AG04449 (cell line): ENCODE measurements at places on chromosomes 3 and 15.

- no peak for DNase-seq
Measured at GRCh38 chr3:13305623-13306022, 114.5 kb downstream of the NUP210 start.

GRCh38 chr15:37582852-37583251 lies 351.6 kb upstream of the TMCO5A start:
- no peak for DNase-seq

- DNase-seq = no peak
Measured at GRCh38 chr3:195762249-195762585, 41.4 kb downstream of the MUC20 start.

DNA sequence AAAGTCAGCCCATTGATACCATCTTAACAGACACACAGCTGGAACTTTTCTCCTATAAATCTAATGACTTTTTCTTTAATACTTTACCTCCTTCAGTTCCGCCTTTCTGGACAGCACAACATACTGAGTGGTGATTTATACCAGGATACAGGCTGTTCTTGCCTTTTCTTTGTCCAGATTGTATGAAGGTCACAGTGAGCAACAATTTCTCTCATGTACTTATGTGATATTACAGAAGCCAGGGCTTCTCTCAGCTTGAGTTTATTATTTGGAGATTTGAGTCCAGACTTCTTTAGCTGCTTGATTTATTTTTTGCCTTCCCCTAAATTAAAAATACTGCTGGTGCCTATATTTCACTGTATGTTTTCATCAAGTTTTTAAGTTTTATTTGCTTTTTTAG lies 976.0 kb downstream of the ROBO2 start:
- DNase-seq = no peak
